ENCODE measurements at places on chromosomes 1 and 21.

DNA sequence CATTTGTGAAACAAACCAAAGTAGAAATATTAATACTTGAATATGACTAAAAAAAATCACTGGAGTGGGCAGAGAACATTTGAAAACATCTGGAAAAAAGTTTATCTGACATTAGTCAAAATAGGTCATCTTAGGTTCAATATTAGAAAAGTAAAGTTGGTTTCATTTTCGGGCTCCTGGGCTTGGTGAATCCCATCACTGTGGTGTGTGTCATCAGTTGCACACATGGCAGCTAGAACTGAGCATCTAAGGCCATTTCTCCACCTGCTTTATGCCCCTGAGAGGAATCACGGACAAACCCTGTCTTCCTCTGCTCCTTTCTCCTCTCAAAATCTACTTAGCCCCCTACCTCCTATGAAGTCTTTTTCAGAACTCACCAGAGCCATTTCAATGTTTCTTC lies 5.4 kb downstream of the HSD11B1 start:
- no peak for DNase-seq

- no peak for DNase-seq
These were observed 725.2 kb downstream of the PTPRU start for GRCh38 chr1:29961293-29962059.

DNA sequence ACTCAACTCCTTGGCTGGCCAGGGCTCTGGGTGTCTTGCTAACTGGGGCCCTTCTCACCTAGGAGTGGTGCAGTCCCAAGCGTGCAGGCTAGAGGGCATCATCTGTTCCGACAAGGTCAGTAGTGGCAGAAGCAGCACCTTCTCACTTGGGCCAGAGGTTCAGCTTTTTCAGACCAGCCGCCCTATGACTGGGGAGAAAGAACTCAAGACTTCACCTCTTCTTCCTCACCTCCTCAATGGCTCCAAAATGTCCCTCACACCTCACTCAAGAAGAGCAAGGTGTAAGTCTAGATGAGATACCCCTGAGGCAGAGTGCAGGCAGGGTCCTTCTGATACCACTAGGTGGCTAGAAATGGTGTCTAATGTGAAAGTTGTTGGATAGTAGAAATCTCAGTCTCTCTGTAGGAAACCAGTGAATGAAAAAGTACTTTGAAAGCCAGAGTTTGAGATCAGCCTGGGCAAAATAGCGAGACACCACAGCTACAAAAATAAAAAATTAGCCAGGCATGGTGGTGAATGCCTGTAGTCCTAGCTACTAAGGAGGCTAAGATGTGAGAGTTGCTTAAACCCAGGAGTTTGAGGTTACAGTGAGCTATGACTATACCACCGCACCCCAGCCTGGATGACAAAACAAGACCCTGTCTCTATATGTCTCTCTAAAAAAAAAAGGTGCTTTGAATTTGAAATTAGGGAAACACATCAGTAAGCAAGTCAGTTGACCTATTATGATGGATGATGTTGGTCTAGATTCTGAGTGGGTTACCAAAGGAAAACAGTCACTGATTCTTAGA lies 8.6 kb upstream of the IL20 start:
- DNase-seq: no peak

DNA sequence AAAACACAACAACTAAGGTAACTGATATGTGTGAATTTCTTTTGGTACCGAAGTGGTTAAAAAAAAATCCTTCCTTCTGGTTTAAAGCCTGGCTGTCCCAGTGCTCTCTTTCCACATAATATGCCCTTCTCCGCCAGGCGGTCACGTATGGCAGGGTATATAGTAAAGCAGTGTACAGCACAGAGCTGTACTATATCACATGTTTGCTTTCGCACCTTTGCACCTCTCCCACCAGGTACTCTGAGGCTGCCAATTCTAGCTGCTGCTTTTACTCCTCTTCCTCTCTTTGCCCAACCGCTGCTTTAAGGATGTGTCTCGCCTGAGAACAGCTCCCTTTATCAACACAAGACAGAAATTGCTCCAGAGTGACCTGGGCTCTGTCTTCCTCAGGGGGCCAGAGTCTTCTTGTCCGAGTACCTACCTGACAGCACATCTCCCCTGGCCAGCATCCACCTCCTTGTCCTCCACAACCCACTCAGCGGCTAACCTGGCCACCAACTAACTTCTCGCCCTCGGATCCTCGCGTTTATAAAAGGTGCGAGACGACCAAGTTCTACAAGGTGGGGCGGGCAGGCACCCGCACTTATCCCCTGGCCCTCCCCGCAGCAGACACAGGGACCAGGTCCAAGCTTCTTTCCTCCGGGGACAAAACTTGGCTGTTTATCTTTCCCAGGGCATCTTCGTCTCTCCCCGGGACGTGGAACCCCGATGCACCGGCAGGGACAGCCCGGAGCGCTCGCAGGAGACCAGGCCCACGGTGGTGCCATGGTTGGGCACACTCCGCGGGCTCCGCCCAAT lies 1.6 kb downstream of the COLGALT2 start:
- no peak for DNase-seq

DNA sequence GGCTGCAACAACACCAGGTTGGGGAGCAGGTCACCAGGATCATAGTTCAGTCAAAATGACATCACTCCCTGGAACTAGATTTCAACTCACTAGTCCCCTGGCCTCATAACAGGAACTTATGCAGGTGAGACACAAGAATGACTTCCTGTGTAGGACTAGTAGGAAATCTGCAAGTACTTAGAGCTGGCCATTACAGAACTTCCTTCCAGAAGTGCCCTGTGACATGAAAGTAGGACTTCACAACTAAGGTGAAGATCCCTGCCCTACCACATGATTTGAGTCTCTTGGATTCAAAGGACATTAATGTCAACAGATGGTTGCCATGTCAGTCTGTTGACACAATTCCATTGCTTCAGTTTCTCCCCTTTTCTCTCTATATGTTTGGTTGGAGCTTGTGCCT lies 223.1 kb downstream of the RPS6KC1 start:
- no peak for DNase-seq

DNA sequence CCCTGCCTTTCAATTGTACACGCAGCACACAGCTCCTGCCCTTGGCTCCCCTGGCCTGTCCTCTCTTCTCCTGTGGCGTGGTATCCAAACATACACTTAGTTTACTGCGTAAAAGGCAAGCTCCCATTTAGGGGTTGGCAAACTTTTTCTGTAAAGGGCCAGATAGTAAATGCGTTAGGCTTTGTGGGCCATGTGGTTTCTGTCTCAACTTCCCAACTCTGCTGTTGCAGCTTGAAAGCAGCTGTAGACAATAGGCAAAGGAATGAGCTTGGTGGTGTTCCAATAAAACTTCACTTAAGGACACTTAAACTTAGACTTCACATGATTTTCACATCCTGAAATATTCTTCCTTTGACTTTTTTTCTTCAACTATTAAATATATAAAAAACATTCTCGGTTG lies 63.3 kb downstream of the RHOU start:
- no peak for DNase-seq

DNA sequence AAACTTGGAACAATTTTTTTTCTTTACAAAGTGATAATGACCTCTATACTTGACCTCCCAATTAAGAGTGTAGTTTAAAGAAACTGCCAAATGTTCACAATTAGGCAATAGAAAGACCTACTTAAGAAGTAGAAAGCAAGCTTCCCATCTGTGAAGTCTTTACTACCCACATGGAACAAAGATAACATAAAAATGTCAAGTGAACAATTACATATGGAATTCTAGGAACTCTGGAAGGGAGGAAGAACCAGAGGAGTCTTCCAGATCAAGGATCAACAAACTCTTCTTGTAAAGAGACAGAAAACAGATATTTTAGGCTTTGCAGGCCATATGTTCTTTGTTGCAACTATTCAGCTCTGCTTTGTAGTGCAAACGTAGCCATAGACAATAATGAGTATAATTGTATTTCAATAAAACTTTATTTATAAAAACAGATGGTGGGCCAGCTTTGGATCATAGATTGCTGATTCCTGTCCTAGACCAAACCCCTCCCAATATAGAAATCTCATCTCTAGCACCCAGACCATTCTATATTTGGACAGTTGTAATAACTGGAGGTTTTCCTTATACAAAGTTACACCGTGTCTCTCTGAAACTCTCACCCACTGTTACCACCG lies 68.4 kb upstream of the MAGI3 start:
- no peak for DNase-seq

DNA sequence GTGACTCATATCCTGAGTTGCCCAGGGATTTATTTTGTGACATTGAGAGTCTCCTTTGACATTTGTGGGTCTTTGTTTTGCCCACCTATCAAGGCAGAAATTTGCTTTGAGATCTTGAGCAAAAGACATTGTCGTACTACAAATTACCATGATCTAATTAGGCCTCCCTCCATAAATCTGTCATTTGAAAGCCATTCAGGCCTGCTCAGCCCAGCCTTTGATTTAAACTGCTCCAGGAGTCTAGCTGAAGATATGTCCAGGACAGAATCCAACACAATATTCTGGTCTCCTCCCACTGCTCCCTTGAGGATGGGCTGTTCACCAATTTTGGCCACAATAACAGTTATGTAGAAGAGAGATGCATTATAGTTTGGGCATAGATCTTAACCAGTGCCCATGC lies 86.7 kb downstream of the PROX1 start:
- no peak for DNase-seq

GRCh38 chr1:178495158-178495557 lies 1.6 kb downstream of the CLEC20A start:
- no peak for DNase-seq

GRCh38 chr1:214426426-214426812 lies 125.0 kb downstream of the PTPN14 start:
- DNase-seq: no peak

DNA sequence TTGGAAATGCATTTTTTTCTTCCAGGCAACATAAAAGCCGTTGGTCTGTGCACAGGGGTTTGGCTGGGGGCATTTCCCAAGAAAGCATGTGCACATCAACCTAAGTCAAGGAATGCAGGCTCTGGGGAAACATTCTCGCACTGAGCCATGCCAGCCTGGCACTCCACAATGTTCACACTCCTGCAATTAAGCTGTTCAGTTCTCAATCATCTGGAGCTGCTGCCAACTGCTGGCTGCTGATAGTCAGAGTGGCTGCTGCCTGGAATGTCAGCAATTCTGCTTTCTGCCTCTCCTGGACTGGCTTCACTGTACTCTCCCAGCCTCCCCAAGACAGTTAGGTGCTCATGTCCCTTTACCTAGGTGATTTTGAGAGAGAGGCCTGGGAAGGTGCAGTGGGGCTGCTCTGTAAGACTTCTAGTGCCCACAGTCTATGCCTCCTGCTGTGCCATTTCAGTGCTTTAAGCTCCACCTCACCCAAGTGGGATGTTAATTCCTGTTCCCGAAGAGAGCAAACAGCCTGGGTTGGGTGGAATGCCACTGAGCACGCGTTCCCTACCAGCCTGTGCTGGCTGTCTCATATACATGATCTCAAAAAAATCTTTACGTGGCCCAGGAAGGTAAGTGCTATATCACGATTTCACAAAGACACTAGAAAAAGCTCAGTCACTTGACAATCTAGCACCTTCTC lies 131.7 kb downstream of the BRINP2 start:
- peak; percentile 17 for DNase-seq

- DNase-seq: peak; percentile 46
These were observed 3.2 kb downstream of the ELF3 start for GRCh38 chr1:202013603-202014002.

GRCh38 chr21:45378258-45378966 lies 26.6 kb upstream of the COL18A1 start:
- no peak for DNase-seq

GRCh38 chr1:63807046-63807445 lies 33.2 kb downstream of the ROR1 start:
- DNase-seq: no peak

GRCh38 chr1:23528250-23528978 lies 2.6 kb downstream of the E2F2 start:
- DNase-seq: peak; percentile 97

DNA sequence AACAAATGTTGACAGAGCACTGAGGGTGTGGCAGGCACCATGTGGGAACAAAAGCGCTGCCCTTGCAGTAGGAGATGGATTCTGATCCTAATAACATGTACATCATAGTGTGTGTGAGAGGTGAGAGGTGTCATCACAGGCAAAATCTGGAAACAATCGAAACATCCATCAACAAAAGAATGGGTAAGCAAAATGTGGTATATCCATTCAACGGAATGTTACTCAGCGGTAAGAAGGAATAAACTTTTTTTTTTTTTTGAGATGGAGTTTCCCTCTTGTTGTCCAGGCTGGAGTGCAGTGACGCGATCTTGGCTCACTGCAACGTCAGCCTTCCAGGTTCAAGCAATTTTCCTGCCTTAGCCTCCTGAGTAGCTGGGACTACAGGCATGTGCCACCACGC lies 112.3 kb downstream of the ACTL8 start:
- no peak for DNase-seq

DNA sequence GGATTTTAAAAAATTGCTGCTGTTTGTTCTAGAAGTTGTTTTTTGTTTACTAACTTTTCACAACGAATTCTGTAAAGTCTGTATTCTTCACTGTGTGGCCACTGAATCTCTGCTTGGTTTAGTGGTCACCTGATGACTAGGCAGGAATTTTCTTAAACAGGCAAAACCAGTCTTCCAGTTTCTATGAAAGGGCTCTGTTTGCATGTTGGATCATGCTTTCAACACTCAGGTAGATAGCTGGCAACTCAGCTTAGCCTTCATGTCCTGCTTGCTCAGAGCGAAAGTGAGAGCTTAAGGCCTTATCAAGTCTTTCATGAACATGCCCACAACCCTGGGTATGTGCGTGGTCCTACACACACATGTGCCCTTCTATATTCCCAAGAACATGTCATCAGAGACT lies 52.4 kb upstream of the CCDC190 start:
- DNase-seq: no peak

GRCh38 chr1:247906504-247907047 lies 11.2 kb downstream of the OR2W3 start:
- DNase-seq: peak; percentile 25

GRCh38 chr1:84689514-84690396 lies 506 bp downstream of the SSX2IP start:
- DNase-seq: peak; percentile 56

- no peak for DNase-seq
These were observed 214.3 kb downstream of the PTPRU start for GRCh38 chr1:29450591-29450990.

DNA sequence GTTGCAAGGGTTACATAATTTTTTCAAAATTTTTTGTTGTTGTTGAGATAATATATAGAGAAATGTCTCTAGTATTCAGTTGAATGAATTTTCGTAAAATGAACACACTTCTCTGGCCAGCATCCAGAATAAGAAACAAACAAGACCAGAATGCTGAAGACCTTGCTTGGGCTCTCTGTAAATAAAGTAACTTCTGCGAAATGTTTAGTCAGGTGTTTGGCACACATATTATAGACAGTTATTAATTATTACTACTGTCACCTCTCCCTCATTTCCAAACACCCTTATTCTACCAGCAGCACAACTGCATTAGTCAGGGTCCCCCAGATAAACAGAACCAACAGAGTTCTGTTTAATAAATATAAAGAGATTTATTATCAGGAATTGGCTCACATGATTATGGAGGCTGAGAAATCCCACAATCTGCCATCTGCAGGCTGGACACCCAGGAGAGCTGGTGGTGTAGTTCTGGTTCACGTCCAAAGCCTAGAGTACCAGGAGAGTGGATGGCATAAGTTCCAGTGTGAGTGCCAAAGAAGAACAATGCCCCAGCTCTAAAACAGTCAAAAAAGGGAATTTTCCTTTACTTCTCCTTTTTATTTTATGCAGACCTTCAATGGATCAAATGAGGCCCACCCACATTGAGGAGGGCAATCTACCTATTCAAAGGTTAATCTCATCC lies 44.1 kb upstream of the KCND3 start:
- DNase-seq: no peak

GRCh38 chr1:229434641-229435051 lies 752 bp upstream of the ACTA1 start:
- DNase-seq: no peak

- DNase-seq: no peak
These were observed 151.9 kb downstream of the TNFSF18 start for GRCh38 chr1:172898866-172899265.

GRCh38 chr1:154264454-154264853 lies 8.0 kb upstream of the HAX1 start:
- DNase-seq: no peak
